Heart right ventricle (tissue), 16 donors: ENCODE measurements at places on chromosomes 4 and X.
A peak's percentile ranks its signal among the peaks of the same experiment; 100 is the strongest.

- H3K27me3 ChIP-seq = no peaks in the 10 kb centered on the region
- H3K4me3 ChIP-seq = no peak overlapping the region
- no peak overlapping the region for H3K27ac ChIP-seq
Measured at GRCh38 chr4:39048311-39048710, 13.7 kb upstream of the KLHL5 start.

GRCh38 chr4:135319685-135320084 lies 1118.1 kb upstream of the PABPC4L start:
- H3K36me3 ChIP-seq = no peaks in the 10 kb centered on the region
- H3K27ac ChIP-seq = no peak overlapping the region
- no peak overlapping the region for H3K4me3 ChIP-seq
- no peaks in the 10 kb centered on the region for H3K4me1 ChIP-seq

GRCh38 chr4:8280158-8280875 lies 10.8 kb downstream of the HTRA3 start:
- H3K27ac ChIP-seq = peak overlapping the region; percentile 49
- H3K27me3 ChIP-seq = no peaks in the 10 kb centered on the region
- H3K4me3 ChIP-seq = no peak overlapping the region
- no peak for DNase-seq
- H3K4me1 ChIP-seq = peaks cover 43% of the 10 kb centered on the region
- H3K36me3 ChIP-seq = peaks cover 3% of the 10 kb centered on the region

DNA sequence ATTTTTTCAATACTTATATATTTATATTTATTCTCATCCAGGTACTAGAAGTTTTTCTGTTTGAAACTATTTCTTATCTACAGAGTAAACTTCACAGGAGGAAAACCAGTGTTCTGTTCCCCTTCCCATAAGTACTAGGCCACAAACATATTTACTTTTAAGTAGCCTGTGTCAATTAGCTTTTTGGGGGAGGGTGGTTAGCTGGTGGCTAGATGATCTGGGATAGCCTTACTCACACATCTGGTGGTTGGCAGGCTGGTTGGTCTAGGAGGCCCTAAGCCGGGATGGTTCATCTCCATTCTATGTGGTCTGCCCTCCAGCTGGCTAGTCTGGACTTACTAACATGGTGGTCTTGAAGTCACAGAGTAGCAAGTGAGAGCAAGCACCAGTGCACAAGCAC lies 6.2 kb downstream of the JADE3 start:
- H3K27me3 ChIP-seq = no peaks in the 10 kb centered on the region
- no peak overlapping the region for H3K27ac ChIP-seq
- DNase-seq = no peak
- peaks cover 11% of the 10 kb centered on the region for H3K4me1 ChIP-seq
- H3K4me3 ChIP-seq = no peak overlapping the region

DNA sequence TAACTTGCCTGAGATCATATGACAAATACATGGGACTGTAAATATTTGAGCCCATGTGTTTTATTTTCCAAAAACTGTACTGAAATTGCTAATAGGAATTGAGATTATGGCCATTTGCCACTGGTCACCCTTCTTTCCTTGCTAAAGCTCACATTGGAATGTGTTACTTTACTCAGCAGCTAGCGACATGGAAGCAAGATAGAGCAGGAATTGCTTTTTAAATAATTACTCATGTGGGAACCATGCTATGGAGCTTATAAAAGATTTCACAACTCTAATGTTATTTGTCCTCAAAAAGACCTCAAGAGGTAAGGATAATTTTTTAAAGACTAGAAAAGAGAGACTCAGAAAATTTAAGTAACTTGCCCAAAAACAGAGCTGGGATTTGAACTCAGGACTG lies 48.8 kb upstream of the AFAP1 start:
- no peaks in the 10 kb centered on the region for H3K27me3 ChIP-seq
- no peak overlapping the region for H3K27ac ChIP-seq
- H3K36me3 ChIP-seq = no peaks in the 10 kb centered on the region
- no peak for DNase-seq
- H3K4me1 ChIP-seq = peaks cover 18% of the 10 kb centered on the region

- no peaks in the 10 kb centered on the region for H3K27me3 ChIP-seq
- H3K36me3 ChIP-seq = no peaks in the 10 kb centered on the region
- no peak overlapping the region for H3K27ac ChIP-seq
- H3K4me3 ChIP-seq = no peak overlapping the region
- DNase-seq = no peak
Measured at GRCh38 chr4:55031158-55031557, 94.2 kb downstream of the KDR start.

DNA sequence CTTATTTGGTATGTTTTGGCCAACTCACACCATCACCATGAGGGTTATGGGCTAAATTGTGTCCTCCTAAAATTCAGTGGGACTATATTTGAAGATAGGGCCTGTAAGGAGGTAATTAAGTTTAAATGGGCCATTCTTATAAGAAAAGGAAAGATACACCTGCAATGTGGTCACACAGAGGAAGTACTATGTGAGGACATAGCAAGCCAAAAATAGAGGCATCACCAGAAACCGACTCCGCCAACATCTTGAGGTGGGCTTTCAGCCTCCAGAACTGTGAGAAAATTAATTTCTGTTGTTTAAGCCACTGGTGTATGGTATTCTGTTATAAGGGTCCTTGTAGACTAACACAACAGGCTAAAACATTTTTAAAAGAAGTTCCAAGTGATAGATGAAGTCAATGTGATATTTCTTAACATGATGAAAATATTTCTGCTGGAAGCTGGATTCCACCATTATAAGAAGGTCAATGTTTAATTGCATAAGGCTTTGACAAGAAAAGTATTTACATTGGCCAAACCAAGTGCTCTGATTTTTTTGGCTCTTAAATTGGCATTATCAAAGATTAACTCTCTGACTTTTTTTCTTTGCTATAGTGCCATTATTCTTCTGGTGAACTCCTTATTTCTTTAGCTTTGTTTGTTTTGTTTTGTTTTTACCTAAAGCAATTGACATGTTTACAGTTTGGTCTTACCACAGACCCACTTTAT lies 540.9 kb downstream of the PPARGC1A start:
- no peaks in the 10 kb centered on the region for H3K4me1 ChIP-seq
- H3K27ac ChIP-seq = no peak overlapping the region
- H3K27me3 ChIP-seq = no peaks in the 10 kb centered on the region
- H3K36me3 ChIP-seq = no peaks in the 10 kb centered on the region

DNA sequence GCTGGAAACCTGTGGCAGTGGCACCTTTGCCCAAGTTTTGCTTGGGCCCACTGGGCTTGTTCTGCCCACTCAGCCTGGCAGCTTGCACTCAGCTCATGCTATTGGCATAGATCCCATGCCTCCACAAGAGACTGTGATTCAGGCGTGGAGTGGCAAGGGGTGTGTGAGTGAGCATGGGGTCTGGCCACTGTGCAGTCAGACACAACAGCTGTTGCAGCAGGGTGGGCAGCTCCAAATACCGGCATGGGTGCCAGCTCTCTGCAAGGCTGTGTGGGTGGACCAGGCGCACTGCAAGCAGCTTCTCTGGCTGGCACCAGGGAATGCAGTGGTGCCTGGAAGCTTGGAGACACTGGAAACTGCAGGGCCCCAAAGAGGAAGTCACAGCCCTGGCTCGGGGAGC lies 27.4 kb upstream of the DIPK2B start:
- H3K4me3 ChIP-seq = no peak overlapping the region
- H3K27me3 ChIP-seq = peaks cover 48% of the 10 kb centered on the region
- no peaks in the 10 kb centered on the region for H3K4me1 ChIP-seq
- H3K27ac ChIP-seq = no peak overlapping the region
- H3K36me3 ChIP-seq = no peaks in the 10 kb centered on the region
- DNase-seq = no peak

DNA sequence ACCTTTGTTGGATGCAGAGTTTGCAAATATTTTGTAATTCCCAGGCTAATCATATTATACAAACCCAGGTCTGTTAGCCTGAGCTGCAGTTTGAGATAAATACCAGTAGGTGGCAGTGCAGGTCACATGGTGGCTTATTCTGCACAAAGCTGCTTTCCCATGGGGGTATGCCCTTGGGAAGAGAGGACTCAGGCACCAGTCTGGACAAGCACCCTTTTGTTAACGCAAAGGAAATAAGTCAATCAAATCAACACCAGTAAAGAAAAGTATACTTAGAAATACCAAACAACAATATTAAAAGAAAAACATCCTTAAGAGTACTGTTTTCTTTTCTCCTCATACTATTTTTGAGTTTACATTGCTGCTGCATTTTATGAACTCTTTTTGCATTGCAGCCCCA lies 389.0 kb upstream of the ZFP42 start:
- no peak for DNase-seq
- peaks cover 6% of the 10 kb centered on the region for H3K4me1 ChIP-seq
- H3K36me3 ChIP-seq = no peaks in the 10 kb centered on the region
- H3K4me3 ChIP-seq = no peak overlapping the region

DNA sequence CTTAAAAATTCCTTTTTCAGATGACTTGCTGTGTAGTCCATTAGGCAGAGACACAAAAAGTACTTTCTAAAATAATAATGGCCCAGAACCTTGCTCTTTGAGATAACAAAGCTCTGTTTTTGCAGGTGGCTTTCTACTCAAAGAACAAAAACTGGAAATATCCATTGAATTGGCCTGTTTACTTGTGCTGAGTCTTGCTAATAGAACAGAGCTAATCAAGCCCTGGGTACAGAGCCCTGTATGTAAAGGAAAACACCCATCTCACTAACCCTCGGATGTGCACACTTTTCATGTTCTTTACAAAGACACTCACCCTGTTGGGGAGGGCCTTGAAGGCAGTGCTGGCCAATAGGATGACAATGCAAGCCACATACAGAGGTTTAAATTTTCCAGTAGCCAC lies 27.0 kb upstream of the LNX1 start:
- H3K27ac ChIP-seq = no peak overlapping the region
- H3K4me1 ChIP-seq = no peaks in the 10 kb centered on the region
- no peak for DNase-seq
- H3K36me3 ChIP-seq = no peaks in the 10 kb centered on the region
- no peaks in the 10 kb centered on the region for H3K27me3 ChIP-seq

DNA sequence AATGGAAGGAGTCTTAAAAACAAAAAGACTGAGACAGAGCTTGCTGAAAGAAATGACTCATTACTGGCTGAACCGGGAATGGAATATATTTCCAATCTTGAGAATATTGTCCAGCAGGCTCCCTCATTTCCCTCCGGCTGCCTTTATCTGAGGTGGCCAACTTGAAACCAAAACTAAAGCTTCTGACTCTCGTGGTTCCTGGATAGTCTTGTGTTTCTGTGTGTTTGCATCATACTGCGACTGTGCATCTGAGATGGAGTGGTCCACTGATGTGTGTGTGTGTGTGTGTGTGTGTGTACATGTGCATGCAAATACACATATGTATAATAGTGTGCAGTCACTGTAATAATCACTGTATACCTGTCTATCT lies 145.6 kb upstream of the SCML1 start:
- H3K4me3 ChIP-seq = no peak overlapping the region
- H3K27me3 ChIP-seq = no peaks in the 10 kb centered on the region
- no peak for DNase-seq
- peaks cover 19% of the 10 kb centered on the region for H3K4me1 ChIP-seq
- peak overlapping the region; percentile 15 for H3K27ac ChIP-seq
- no peaks in the 10 kb centered on the region for H3K36me3 ChIP-seq

DNA sequence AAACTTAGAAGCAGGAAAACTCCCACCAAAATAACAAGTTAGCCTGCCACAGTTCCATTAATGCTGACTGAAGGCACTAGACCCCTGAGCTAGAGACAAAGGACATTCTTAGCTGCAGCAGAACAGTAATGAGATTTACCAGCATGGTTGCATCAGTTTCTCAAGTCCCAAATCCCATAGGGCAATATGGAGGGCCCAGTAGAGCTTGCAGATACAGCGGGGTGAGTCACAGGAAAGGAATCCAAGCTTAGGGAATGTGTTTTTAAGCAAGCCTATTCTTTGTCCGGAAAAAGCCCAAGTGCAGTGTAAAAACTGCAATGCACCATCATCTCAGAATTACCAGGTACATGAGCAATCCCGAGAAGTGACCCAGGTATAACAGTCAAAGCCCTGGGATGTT lies 51.3 kb upstream of the EXOC1L start:
- no peak for DNase-seq
- H3K36me3 ChIP-seq = no peaks in the 10 kb centered on the region
- H3K4me1 ChIP-seq = no peaks in the 10 kb centered on the region
- no peak overlapping the region for H3K27ac ChIP-seq
- H3K4me3 ChIP-seq = no peak overlapping the region

DNA sequence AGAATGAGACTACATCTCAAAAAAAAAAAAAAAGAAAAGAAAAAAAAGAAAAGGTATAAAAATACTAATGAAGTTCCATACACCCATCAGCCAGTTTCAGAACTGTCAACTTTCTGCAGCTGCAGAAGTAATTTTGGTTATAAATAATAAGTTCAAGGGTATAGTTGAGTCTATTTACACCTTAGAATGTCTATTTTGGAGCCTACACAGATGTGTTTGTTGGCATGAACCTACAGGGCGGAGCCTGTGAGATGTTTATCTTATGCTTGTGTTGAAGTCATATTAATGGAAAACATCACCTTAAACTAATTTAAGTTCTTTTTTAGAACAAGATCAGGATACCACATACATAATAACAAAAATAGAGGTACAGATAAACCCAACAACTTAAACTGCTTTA lies 85.8 kb downstream of the RAPGEF2 start:
- no peaks in the 10 kb centered on the region for H3K27me3 ChIP-seq
- peaks cover 31% of the 10 kb centered on the region for H3K4me1 ChIP-seq
- no peak overlapping the region for H3K4me3 ChIP-seq
- no peak for DNase-seq
